ENCODE measurements at places on chromosomes 2 and 18.

DNA sequence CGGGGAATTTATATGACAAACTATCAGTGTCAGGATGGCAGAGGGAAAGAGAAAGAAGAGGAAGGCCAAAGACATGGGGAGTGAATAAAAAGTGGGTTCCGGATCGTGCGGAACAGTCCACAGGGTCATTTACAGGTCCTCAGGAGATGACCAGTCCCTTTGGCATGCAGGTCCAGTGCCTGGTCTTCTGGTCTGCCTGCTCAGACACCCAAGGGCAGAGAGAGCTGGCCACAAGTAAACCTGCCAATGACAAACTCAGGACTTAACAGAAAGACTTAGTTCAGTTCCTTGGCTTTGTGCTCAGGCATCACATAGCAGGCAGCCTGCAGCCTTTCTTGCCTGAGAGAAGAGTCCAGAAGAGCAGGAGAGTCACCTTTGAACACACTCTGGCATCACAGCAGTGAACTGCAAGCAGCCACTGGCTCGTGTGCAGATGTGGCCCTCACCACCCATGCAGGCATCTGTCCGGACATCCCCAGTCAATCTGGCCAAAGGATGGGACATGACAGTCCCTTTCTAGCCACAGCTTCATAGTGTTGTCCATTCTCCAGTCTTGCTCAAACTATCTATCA is 14.0 kb downstream of the TMEM127 start:
- H3K27me3 ChIP-seq: no peaks in the 10 kb centered on the region
- peaks cover 31% of the 10 kb centered on the region for H3K36me3 ChIP-seq
- H3K4me1 ChIP-seq: no peaks in the 10 kb centered on the region
- H3K27ac ChIP-seq: no peak overlapping the region
- no peak for DNase-seq
- H3K4me3 ChIP-seq: no peak overlapping the region

DNA sequence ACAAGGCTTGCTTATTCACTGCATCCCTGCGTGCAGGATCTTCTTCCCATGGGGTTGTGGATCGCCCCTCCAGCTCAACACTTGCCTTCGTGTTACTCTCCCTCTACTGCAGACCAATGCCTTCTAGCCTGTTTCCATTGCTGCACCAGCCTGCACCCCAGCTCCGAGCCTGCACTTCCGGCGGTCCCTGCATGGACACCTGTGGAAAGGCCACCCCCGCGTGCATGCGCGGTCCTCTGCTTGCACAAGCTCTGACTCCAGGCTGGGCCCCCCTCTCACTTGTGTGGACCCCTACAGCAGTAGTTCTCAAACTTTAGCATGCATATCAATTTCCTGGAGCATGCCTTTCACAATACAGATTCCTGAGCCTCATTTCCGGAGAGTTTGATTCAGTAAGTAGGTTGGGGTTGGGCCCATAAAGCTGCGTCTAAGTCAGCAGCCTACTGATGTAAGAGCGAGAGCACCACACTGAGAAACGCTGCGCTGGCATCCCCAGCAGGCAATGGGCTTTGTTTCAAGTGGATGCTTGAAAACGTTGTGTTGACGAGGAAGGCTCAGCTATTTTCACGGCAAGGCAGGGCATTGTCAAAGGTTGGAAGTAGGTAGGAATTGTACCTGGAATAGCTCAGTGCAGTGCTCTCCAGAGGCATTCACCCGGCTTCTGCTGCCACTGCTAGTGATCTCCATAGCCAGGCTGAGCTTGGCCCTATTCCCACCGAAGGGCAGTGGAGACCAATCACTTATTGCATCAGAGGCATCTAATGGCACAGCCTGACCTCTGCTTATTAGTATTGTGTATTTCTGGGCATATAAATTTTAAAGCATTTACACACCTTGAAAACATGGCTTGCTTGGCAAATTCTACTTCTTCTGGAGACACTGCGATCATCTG is 32.6 kb downstream of the CREG2 start:
- H3K4me3 ChIP-seq: no peak overlapping the region
- H3K27me3 ChIP-seq: no peaks in the 10 kb centered on the region
- no peak for DNase-seq
- no peaks in the 10 kb centered on the region for H3K36me3 ChIP-seq

- DNase-seq: no peak
- peak overlapping the region; percentile 94 for H3K4me3 ChIP-seq
- H3K27me3 ChIP-seq: no peaks in the 10 kb centered on the region
- peak overlapping the region; percentile 68 for H3K27ac ChIP-seq
Measured at GRCh38 chr2:23940718-23941620, 706 bp downstream of the UBXN2A start.

GRCh38 chr2:236136538-236136937 is 31.6 kb downstream of the GBX2 start:
- H3K36me3 ChIP-seq: no peaks in the 10 kb centered on the region
- H3K27ac ChIP-seq: no peak overlapping the region
- no peaks in the 10 kb centered on the region for H3K27me3 ChIP-seq
- peak; percentile 37 for DNase-seq
- H3K4me1 ChIP-seq: no peaks in the 10 kb centered on the region

DNA sequence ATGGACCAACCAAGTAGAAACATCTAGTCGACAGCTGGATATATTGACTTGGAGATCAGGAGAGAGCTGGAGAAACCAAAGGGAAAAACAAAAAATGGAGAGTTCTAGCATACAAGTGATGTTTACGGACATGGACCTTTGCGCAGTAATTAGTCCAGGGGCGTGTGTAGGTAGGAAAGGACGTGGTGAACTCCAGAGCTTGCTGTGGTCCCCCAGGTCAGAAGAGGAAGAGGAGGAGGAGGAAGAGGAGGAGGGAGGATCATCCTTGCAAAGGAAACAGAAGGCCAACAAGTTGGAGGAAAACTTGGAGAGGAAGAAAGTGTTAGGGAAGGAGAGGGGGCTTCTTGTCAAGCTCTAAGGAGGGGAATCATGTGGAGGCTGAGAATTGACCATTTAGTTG is 17.5 kb downstream of the TRAF3IP1 start:
- peaks cover 7% of the 10 kb centered on the region for H3K4me1 ChIP-seq
- H3K27me3 ChIP-seq: no peaks in the 10 kb centered on the region
- peaks cover 25% of the 10 kb centered on the region for H3K36me3 ChIP-seq

- H3K27ac ChIP-seq: peak overlapping the region; percentile 86
- peaks cover 33% of the 10 kb centered on the region for H3K4me1 ChIP-seq
- H3K4me3 ChIP-seq: no peak overlapping the region
Measured at GRCh38 chr2:160351956-160352355, 141.7 kb downstream of the RBMS1 start.

DNA sequence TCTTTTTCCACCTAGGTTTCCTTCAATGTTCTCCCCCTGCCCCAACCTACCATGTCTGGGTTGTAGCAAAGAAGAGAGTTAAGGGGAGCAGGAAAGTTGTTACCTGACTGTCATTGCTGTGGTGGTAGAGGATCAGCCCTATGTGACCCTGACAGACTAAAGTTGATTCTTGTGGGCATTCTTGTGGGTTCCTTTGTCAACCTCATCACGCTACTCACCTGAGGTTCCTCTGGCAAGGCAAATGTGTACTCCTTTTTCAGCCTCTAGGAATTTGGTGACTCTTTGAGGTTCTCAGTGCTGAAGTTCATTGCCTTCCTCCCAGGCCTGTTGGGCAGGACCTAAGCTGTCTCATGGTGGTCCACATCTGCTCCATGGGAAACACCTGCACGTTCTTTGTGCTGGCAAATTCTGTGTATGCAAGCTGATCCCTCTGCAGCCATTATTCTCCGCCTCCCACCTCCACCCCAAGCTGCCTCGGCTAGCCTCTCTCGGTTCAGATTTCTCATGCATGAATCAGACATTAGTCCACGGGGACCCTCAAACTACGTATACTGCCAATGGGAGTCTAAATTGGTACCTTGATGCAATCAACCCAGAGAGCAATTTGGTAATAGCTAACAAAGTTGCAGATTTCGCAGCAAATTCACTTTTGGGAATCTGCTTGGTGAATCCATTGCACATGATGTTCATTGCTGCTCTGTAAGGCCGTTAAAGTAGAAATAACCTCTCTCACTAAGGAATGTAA is 1.5 kb upstream of the GMCL1 start:
- no peak for DNase-seq
- H3K4me3 ChIP-seq: no peak overlapping the region

DNA sequence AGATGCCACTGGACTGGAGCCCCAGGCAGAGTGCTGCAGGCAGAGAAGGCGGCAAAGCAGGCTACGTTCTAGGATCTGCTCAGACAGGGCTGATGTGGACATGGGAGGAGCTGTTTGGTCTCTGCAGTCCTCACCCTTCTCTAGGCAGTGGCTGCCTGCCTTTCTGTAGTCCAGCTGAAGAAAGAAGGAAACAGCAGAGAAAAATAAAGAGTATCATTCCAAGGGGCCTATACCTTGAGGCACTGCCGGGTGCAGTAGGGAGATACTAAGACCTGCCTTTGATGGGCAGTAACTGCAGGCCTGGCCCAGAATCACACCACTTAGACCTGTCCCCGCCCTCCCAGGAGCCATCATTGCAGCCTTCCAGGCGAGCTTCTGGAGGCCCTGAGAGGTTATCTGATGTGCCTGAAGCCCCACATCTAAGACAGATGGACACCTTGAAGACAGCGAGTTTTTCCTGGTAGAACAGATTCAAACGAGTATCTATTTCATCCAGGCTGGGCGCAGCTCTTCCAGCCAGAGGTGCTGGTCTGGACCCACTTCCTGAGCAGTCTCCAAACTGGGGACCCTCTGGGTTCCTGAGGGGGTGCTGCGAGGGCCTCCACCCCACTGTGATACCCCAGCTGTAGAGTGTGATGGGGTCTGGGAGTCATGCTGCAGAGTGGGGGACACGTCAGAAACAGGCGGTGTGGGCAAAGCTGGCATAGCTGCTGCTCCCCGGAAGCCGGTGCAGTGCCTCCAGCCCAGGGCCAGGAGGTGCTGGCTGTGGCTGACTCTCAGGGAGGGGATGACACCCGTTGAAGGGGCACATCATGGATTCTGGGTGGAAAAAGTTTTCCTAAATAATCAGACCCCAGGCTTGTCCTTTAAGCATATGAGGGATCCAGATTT is 87.3 kb upstream of the OTOS start:
- no peak overlapping the region for H3K27ac ChIP-seq
- H3K4me3 ChIP-seq: no peak overlapping the region
- H3K27me3 ChIP-seq: no peaks in the 10 kb centered on the region
- no peaks in the 10 kb centered on the region for H3K36me3 ChIP-seq

DNA sequence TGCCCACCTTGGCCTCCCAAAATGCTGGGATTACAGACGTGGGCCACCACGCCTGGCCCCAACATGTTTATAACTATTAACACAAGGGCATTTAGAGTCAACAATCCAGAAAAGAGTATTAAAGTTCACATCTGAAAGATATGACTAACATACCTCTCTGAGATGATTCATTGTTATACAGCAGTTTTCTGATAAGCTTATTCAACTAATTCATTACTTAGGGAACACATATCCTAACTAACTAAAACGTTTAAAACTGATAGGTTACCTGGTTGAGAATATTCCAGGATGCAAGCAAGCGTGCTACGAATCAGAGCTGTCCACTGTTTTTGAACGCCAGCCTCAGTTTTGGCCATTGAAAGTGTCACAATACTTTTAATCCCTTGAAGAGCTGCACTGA is 34.0 kb upstream of the STRN start:
- H3K36me3 ChIP-seq: peaks cover 50% of the 10 kb centered on the region
- peaks cover 6% of the 10 kb centered on the region for H3K4me1 ChIP-seq
- no peak overlapping the region for H3K27ac ChIP-seq
- H3K4me3 ChIP-seq: no peak overlapping the region

DNA sequence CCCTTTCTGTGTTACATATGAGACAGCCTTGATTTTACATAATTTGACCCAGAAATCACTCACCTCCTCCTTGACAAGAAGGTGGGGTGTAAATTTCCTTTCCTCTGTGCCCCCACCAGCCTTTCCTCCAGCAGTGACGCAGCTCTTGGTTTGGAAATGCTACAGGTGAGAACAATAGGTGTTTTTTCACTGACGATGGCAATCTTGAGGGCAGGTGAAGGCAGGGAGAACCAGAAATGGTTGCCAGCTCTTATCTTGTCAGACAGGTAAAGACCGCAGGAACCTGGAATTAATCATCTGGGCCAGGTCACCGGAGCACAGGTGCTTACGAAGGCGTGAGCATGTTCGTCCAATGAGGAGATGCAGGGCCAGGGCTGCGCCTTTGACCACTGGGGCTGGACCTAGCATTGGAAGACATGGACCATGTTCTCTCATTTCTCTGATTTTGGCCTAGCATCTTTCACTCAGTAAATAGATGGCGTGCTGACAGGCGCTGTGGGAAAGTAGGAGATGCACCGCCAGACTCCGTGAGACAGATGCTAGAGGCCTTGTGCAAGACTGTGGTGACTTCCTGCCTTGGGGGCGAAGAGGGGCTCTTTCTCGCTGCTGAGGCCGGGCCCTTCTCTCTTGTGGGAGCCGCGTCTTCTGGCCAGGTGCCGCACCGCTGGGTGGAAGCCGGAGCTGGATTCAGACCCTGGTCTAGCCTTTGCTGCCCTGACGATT is 4.0 kb downstream of the CIDEA start:
- H3K4me1 ChIP-seq: peaks cover 14% of the 10 kb centered on the region
- H3K27ac ChIP-seq: no peak overlapping the region
- no peak for DNase-seq
- H3K27me3 ChIP-seq: peaks cover 17% of the 10 kb centered on the region

DNA sequence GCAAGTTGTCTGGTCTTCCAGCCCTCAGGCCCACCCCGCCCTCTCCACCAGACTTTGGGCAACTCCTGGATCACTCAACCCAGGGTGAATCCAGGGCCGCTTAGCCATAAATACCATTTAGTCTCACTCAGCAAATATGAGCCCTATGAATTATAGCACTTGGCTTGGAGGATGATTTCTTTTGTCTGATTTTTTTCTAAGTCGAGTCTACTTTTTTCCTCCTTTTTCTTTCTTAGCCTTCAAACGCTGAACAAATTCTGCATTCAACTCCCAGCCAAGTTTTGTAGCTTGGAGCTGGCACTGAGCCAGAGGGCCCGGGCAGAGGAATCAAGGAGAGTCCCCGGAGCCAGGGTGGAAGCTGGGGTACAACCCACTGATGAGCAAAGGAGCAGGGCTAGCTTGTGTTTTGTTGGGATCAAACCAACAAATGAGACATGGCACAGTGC is 48.7 kb downstream of the SERTAD2 start:
- H3K4me1 ChIP-seq: peaks cover 9% of the 10 kb centered on the region
- no peak overlapping the region for H3K4me3 ChIP-seq
- no peak overlapping the region for H3K27ac ChIP-seq
- H3K27me3 ChIP-seq: no peaks in the 10 kb centered on the region
- DNase-seq: no peak

DNA sequence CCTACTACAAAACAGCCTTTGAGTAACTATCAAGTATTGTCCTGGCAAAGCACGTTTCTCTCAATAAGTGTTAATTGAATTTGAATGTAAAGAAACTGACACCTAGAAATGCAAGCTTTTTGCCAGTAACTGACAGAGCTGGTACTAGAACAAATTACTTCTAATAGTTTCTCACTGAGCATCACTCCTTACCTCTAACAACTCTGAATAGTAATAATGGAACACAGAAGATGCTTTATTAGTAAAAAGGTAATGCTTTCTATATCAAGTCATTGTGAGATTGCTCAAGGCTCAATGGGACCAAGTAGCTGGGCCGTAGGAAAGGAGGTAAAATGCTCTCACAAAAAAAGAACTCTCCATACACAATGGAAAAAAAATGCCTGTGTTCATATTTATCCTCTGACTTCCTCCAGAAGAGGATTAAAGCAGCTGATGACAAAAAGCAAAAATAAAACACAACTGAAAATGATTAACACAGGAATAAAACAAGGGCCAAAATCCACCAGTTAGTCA is 11.8 kb downstream of the RASGRP3 start:
- H3K4me3 ChIP-seq: no peak overlapping the region
- no peaks in the 10 kb centered on the region for H3K4me1 ChIP-seq
- no peaks in the 10 kb centered on the region for H3K27me3 ChIP-seq
- no peak overlapping the region for H3K27ac ChIP-seq
- no peak for DNase-seq

GRCh38 chr18:21660078-21660477 is 44.5 kb downstream of the ABHD3 start:
- H3K4me1 ChIP-seq: peaks cover 8% of the 10 kb centered on the region
- H3K27me3 ChIP-seq: no peaks in the 10 kb centered on the region
- DNase-seq: no peak
